Activated naive CD4-positive, alpha-beta T cell treated with anti-CD3 and anti-CD28 coated beads, Interleukin-2, amount 50 U/mL, for 72 hours (primary cell): ENCODE measurements at places on chromosomes 16 and 17. TPM values are rescaled to one million over a fixed set of nuclear protein-coding genes. Genes with fewer than 3 reads are reported as not detected.

- no peak for DNase-seq
These were observed 14.5 kb downstream of the KANSL1 start for GRCh38 chr17:46178550-46179214.

DNA sequence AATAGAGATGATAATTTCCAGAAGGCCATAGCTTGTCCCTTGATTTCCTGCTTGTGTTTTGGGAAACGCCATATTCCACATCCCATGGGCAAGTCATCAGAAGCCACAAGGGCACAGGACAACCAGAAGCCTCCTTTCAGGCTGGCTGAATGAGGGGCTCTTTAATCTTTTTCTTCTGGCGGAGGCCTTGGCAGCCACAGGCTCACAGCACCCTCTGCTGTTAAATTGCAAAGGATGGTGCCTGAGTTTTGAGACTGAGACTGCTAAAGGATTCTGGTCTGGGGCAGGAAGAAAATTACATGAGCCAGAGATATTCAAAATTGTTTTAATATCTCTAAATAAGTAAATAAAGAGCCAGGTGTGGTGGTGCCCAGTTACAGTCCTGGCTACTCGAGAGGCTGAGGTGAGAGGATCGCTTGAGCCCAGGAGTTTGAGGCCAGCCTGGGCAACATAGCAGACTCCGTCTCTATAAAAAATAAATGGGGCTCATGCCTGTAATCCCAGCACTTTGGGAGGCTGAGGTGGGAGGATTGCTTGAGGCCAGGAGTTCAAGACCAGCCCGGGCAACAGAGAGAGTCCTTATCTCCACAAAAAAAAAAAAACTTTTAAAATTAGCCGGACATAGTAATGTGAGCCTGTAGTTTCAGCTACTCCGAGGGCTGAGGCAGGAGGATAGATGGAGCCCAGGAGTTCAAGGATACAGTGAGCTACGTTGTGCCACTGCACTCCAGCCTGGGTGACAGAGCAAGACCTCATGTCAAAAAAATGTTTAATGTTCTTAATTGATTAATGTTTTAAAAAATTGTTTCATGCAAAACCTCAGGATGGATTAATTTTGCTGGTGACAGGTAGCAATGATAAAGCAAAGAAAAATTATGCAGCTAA is 26.3 kb downstream of the AARSD1 start:
- no peak for DNase-seq

DNA sequence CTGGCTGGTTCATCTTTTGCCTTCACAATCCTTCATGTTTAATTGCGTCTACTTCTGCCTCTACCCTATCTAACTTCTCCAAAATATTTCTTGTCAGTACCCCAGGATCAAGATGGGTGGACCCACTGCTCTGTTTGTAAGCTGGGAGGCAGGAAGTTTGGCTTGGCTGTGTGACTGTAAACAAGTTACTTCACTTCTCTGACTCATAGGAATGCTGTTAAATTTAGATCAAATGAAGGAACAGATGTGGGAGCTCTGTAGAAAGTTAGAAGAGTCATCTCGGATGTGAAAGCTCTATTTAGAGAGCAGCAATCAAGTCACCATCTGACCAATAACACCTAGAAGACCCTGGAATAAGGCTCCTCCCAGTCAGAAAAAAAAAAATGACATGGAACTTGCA is 55.2 kb upstream of the MRTFB start:
- DNase-seq = no peak

DNA sequence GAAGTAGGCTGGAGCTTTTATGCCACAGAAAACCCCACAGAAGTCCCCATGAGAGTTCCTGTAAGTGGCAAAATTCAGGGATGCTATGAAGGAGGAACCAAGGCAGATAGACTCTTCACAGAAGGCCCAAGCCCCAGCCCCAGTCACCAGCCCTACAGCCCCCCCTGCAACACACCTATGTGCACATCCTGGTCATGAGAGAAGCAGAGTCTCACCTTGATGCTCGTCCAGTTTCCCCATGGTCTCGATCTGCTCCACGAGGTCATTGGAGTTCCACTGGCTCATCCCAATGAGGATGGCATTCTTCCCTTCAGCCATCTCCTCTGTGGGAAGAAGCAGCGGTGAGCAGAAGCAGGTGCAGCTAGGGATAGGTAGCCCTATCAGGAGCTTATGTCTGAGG is 31.2 kb downstream of the PITPNM3 start:
- no peak for DNase-seq

GRCh38 chr17:7176841-7177190 is 2.4 kb downstream of the ASGR1 start:
- DNase-seq = no peak

The ZACN gene
- total RNA-seq = 15.7 TPM

The MT3 gene
- total RNA-seq = 50.8 TPM

The ITGB4 gene
- total RNA-seq = 0.76 TPM
